ENCODE measurements at places on chromosomes 11 and 22.
A peak's percentile ranks its signal among the peaks of the same experiment; 100 is the strongest.

DNA sequence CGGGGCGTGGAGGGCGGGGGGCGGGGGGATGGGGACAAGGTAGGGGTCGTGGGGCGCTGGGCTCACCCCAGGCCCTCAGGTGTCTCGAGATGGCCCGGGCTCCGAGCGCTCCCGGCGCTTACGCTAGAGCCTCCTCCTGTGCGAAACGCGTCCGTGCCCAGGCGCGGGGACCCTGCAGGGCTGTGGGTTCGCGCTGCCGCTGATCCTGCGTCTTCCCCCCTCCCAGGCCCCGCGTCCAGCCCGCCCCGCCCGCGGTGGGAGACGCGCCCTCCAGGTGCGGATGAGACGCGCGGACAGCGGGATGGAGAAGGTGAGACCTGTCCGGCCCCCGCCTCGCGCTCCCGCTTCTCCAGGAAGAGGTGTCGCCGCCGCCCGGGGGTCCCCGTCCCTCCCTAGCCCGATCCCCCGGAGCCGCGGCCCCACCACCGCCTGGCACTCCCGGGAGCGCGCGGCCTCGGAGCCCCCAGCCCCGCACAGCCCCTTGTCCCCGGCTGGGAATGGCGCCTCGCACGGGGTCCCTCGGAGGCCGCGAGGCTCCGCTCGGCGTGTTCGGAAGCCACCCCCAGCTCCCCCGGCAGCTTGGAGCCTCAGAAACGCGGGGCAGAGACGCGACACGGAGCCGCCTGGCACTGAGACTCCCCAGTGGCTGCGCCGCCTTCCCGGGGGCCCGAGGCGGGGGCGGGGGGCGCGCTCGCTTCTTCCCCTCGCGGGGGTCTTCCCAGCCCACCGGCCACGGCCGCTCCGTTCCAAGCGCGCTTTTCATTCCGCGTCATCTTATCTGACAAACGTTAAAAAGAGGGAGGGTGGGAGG is 27.6 kb upstream of the TOLLIP start:
- 0 out of 2 replicates have a peak, but pooled peaks cover 2% of the 10 kb centered on the region for H3K27me3 ChIP-seq
- H3K36me3 ChIP-seq, result no peaks in the 10 kb centered on the region
- H3K27ac ChIP-seq, result no peak overlapping the region
- H3K4me3 ChIP-seq, result no peak overlapping the region
- H3K4me1 ChIP-seq, result peaks cover 11% of the 10 kb centered on the region
- no peak for DNase-seq

DNA sequence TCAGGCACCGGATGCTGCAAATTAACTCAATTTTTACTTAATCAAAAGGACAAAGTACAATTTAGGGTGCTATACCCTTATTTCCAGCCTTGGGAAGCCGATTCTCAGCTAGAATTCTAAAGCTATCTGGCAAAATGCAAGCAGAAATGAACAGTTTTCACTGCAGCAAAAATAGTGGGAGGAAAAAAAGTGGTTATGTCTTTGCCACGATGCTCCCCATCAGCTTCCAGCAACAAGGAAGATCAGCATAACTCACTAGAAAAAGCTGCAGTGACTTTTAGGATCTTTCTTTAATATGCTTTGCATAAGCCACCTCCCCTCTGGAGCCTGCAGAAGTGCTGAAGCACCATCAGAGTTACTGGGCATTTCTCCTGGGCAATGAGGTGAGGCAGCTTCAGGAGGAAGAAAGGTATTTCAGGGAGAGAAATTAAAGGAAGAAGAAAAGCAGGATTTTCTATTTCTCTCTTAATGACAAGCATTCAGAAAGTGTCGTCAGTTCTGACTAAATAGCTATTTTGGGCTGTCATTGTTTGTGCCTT is 702.9 kb downstream of the DLG2 start:
- no peak overlapping the region for H3K27ac ChIP-seq
- no peaks in the 10 kb centered on the region for H3K4me1 ChIP-seq
- no peak for DNase-seq
- peaks cover 2% of the 10 kb centered on the region for H3K27me3 ChIP-seq
- H3K36me3 ChIP-seq, result no peaks in the 10 kb centered on the region

GRCh38 chr22:28017558-28017820 is 98.4 kb upstream of the PITPNB start:
- H3K27ac ChIP-seq, result no peak overlapping the region
- no peak overlapping the region for H3K4me3 ChIP-seq
- H3K4me1 ChIP-seq, result no peaks in the 10 kb centered on the region
- DNase-seq, result no peak
- H3K36me3 ChIP-seq, result no peaks in the 10 kb centered on the region
- no peaks in the 10 kb centered on the region for H3K27me3 ChIP-seq

DNA sequence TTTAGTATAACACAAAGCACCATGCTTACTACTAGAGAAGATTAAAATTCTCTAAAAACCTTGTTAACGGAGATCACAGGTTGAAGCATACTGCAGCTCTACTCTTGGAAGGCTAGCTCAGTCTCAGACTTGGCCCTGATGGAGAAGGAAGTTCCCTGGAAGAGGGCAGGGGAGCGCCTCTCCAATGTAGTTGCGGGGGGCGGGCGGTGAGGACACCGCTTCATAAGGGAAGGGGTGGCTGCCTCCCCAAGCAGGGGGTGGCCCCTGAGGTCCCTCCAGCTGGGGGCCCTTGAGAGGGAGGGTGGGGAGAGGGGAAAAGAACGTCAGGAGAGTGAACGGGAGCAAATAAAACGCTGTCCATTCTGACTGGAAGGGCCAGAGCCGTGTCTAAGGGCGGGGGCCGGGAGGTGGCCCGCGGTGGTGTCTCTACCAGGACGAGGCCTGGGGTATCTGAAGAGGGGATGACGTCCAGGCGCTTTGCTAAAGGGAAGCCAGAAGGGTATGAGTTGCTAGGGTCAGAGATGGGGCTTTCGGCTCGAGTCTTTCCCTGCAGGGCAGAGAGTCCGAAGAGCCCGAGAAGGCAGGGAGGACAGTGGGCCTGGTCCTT is 553 bp upstream of the USP47 start:
- H3K27me3 ChIP-seq, result no peaks in the 10 kb centered on the region
- H3K4me3 ChIP-seq, result peak overlapping the region; percentile 82
- H3K27ac ChIP-seq, result peak overlapping the region; percentile 94
- H3K36me3 ChIP-seq, result no peaks in the 10 kb centered on the region

DNA sequence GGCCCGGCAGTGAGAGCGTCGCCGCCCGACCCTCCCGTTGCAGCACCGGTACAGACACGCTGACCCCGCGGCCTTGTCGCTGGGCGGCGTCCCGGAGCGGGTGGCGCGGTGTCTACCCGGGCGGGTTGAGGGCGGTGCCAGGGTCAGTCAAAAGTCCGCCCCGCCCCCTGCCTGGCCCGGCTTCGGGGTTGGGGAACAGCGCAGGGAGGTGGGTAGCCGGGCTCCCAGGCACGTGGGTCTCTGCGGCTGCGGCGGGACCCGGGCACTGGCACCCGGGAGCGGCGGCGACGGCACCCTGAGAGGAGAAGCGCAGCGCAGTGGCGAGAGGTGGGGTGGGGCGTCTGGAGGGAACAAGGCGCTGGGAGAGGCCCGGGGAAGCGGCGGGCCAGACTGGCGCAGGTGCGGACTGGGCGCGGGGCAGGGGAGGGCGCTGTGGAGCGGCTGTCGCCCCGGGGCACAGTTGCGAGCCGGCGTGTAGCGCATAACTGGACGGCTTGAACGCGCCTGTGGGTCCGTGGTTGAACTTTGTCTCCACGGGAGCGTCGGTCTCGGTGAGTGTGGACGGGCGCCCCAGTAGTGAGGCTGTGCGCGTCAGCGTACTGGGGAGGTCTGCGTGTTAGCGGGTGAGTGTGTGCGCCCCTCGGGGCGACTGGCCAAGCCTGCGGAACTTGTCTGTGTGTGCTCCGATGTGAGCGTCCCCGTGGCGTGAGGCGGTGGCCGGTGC is at the start of gene P2RY2:
P2RY2 (plus strand) TSS at position 176 of the 724 bp plus-strand sequence. CDS start 15,879 bp downstream, outside the sequence.
- no peaks in the 10 kb centered on the region for H3K36me3 ChIP-seq
- peak within 1 kb of the TSS; percentile 51 for H3K4me3 ChIP-seq

DNA sequence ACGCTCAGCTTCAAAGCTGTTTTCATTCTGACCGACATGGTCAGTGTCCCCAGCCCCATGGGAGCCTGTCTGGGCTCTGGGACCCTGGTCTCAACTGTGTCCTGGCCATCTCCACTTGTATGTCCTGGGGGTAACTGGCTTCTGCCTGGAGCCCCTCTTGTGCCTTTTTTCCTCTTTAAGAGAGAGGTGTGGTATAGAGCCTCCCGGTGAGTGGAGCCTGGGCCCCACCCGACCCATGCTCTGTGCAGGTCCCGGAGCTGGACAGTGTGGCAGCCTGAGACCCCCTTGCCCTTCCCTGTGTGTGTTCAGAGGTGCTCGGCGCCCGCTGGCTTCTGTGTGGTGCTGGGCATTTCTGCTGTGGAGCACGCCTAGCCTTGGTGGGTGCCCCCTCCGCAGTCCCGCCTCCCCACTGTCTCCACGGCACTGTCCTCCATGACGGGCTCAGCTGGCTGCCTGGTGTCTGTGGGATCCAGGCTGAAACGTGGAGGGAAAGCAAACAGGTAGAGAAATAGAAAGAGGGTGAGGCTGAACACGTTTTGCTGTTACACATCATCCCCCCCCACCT is 74.9 kb downstream of the PARVB start:
- H3K27me3 ChIP-seq, result no peaks in the 10 kb centered on the region
- no peak for DNase-seq
- H3K4me1 ChIP-seq, result no peaks in the 10 kb centered on the region
- H3K36me3 ChIP-seq, result no peaks in the 10 kb centered on the region

- no peaks in the 10 kb centered on the region for H3K4me1 ChIP-seq
- H3K4me3 ChIP-seq, result no peak overlapping the region
- H3K36me3 ChIP-seq, result no peaks in the 10 kb centered on the region
- H3K27me3 ChIP-seq, result no peaks in the 10 kb centered on the region
Observed at GRCh38 chr11:47051217-47051616, 114.7 kb downstream of the CSTPP1 start.

- H3K4me1 ChIP-seq, result no peaks in the 10 kb centered on the region
- no peak overlapping the region for H3K27ac ChIP-seq
- H3K4me3 ChIP-seq, result no peak overlapping the region
Observed at GRCh38 chr11:89433278-89433677, 57.9 kb downstream of the NOX4 start.

DNA sequence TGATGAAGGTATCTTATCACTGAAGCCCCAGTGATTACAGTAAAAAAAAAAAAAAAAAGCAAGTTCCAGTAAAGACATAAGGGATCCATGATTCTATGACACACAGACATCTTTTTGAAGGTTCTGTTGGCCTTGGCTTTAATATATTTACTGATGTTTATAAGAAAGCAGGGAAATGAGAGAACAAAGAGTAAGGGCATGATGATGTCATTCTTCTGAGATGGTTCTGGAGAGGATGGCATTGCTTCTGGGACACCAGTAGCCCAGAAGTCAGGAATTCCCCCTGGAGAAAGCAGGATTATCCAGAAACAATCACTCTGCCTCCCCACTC is 233.6 kb downstream of the FAM76B start:
- no peaks in the 10 kb centered on the region for H3K4me1 ChIP-seq
- no peak for DNase-seq
- H3K27me3 ChIP-seq, result no peaks in the 10 kb centered on the region
- H3K36me3 ChIP-seq, result no peaks in the 10 kb centered on the region
- H3K27ac ChIP-seq, result no peak overlapping the region

GRCh38 chr22:44139773-44140172 is 41.0 kb upstream of the PARVG start:
- H3K4me1 ChIP-seq, result no peaks in the 10 kb centered on the region
- no peaks in the 10 kb centered on the region for H3K27me3 ChIP-seq
- H3K36me3 ChIP-seq, result no peaks in the 10 kb centered on the region
- H3K27ac ChIP-seq, result no peak overlapping the region

GRCh38 chr11:60959431-60959830 is 7.5 kb upstream of the SLC15A3 start:
- H3K4me1 ChIP-seq, result no peaks in the 10 kb centered on the region
- no peak overlapping the region for H3K4me3 ChIP-seq
- no peak overlapping the region for H3K27ac ChIP-seq
- no peaks in the 10 kb centered on the region for H3K36me3 ChIP-seq
- DNase-seq, result no peak

DNA sequence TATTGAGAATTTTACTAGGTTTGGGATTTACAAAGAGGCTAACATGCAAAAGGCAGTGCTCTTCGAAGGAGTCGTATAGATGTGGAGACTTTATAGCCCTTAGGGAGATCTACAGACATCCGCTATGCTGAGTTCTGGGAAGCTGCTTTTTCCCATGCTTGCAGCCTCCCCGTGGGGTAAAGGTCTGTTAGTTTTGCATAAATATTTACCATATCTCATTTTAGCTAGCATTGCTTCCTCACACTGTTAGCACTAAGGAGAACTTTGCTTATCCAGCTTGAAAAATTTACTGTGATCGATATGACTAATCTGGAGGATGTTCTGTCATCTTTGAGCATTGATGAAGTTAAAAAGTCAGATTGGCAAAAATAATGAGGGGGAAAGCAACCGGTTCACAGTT is 18.6 kb downstream of the ARHGEF12 start:
- no peaks in the 10 kb centered on the region for H3K27me3 ChIP-seq
- no peaks in the 10 kb centered on the region for H3K36me3 ChIP-seq
- H3K27ac ChIP-seq, result no peak overlapping the region
- peaks cover 25% of the 10 kb centered on the region for H3K4me1 ChIP-seq
- H3K4me3 ChIP-seq, result no peak overlapping the region

- no peak overlapping the region for H3K27ac ChIP-seq
- H3K27me3 ChIP-seq, result no peaks in the 10 kb centered on the region
- H3K36me3 ChIP-seq, result no peaks in the 10 kb centered on the region
- DNase-seq, result no peak
- no peak overlapping the region for H3K4me3 ChIP-seq
- no peaks in the 10 kb centered on the region for H3K4me1 ChIP-seq
Observed at GRCh38 chr22:43272869-43273318, 70.3 kb downstream of the SCUBE1 start.

GRCh38 chr11:92137747-92138146 is 86.9 kb upstream of the FAT3 start:
- H3K27me3 ChIP-seq, result no peaks in the 10 kb centered on the region
- no peak for DNase-seq
- H3K27ac ChIP-seq, result no peak overlapping the region
- no peaks in the 10 kb centered on the region for H3K4me1 ChIP-seq
- no peaks in the 10 kb centered on the region for H3K36me3 ChIP-seq

DNA sequence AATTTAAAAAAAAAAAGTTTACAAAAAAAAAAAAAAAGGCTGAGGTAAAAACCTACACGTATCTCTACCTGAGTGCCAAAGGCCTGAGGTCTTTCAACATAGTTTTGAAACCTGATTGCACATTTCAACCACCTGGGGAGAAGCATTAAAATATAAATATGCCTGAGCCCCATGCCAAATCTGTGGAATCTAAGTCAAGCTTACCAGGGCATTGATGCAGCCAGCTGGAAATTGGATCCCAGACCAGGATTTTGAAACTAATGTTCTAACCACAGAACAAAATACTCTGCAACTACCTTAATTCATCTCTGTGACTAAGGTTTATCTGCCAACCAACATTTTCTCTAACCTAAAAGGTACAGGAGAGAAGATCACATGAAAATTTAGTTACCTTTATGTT is 38.8 kb upstream of the CHRNA10 start:
- H3K27ac ChIP-seq, result no peak overlapping the region
- DNase-seq, result no peak
- peaks cover 79% of the 10 kb centered on the region for H3K36me3 ChIP-seq
- no peaks in the 10 kb centered on the region for H3K4me1 ChIP-seq

GRCh38 chr11:125344846-125345420 is 151.1 kb downstream of the FEZ1 start:
- no peaks in the 10 kb centered on the region for H3K36me3 ChIP-seq
- no peak for DNase-seq
- no peaks in the 10 kb centered on the region for H3K4me1 ChIP-seq
- peaks cover 5% of the 10 kb centered on the region for H3K27me3 ChIP-seq
- no peak overlapping the region for H3K4me3 ChIP-seq
- H3K27ac ChIP-seq, result no peak overlapping the region

GRCh38 chr11:45852712-45853101 is 5.4 kb downstream of the CRY2 start:
- H3K4me1 ChIP-seq, result peaks cover 7% of the 10 kb centered on the region
- peaks cover 4% of the 10 kb centered on the region for H3K36me3 ChIP-seq
- no peak for DNase-seq
- H3K27me3 ChIP-seq, result no peaks in the 10 kb centered on the region
- no peak overlapping the region for H3K4me3 ChIP-seq

GRCh38 chr11:109088086-109088485 is 333.9 kb upstream of the C11orf87 start:
- no peak for DNase-seq
- no peaks in the 10 kb centered on the region for H3K4me1 ChIP-seq
- H3K27me3 ChIP-seq, result no peaks in the 10 kb centered on the region
- no peak overlapping the region for H3K4me3 ChIP-seq
- no peaks in the 10 kb centered on the region for H3K36me3 ChIP-seq

Data from Panc1 (cell line).